ENCODE measurements at places on chromosomes 7 and 10.

DNA sequence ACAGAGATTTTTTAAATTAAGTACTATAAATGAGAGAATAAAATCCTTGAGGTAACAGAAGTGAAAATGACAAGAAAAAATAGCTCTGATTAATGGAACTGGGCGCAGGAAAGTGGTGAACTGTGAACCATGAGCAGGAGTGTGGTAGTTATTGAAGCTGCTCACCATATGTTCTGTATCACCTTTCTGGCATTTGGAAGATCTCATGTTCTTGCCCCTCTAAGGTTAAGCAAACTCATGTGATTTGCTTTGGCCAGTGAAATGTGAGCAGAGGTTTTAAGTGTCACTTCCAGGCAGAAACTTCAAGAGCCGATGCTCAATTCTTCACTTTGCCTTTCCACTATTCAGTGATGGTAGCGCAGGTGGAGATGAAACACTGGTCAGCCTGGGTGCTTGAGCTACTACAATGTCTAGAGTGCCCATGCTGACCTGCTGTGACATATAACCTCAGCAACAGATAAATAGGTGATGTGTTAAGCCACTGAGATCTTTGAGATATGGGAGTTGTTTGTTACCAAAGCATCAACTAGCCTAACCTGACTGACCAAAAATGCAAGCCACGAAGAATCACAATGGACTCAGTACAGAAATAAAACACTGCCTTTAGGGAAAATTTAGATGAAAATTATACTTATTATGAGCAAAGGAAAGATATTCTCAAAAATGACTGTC lies 18.4 kb downstream of the MTPAP start:
- DNase-seq, result no peak

- peak; percentile 46 for DNase-seq
Measured at GRCh38 chr7:8190119-8190895, 71.7 kb downstream of the ICA1 start.

GRCh38 chr7:94092980-94093379 lies 88.8 kb upstream of the BET1 start:
- DNase-seq, result no peak

DNA sequence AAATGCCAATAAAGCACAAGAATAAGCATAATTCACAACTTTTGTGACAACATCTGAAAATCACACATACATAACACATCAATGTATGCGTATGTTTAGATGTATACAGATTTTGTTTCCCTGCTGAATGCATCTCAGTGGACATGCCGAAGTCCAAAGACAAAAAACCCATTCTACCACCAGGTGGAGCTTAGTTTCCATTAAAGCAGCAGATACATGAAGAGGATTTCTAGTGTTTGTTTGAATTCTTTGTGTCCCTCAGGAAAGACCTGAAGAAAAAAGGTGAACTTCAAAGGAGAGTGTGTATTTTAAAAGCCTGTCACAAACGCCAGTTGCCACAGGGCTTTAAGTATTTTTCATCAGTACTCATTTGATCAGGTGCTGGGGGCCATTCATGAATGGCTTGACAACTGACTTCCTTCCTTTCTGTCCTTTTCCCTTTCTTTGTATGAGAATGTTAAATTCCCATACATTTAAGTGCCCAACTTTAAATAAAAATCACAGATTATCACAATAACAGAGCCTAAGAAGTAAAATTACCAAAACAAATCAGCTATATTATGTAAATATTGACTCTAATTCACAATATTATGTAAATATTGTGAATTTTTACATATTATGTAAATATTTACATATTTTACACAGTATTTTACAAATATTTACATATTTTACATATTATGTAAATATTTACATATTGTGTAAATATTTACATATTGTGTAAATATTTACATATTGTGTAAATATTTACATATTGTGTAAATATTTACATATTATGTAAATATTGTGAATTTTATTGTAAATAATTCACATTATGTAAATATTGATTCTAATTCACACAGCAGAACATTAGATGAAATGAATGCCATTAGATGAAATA lies 343.0 kb downstream of the CRPPA start:
- no peak for DNase-seq

GRCh38 chr7:38432671-38433070 lies 159.2 kb upstream of the TARP start:
- DNase-seq, result no peak

Measured in stimulated activated CD4-positive, alpha-beta T cell treated with anti-CD3 and anti-CD28 coated beads, Interleukin-12 subunit alpha, Interleukin-12 subunit beta, amount 100 ng/mL, for 24 hours (primary cell).